Fibroblast of pulmonary artery (primary cell): ENCODE measurements at places on chromosomes 2 and 18.

- DNase-seq = no peak
Observed at GRCh38 chr2:160368988-160369930, 124.3 kb downstream of the RBMS1 start.

GRCh38 chr2:231399853-231400680 is 4.6 kb downstream of the B3GNT7 start:
- peak; percentile 32 for DNase-seq

DNA sequence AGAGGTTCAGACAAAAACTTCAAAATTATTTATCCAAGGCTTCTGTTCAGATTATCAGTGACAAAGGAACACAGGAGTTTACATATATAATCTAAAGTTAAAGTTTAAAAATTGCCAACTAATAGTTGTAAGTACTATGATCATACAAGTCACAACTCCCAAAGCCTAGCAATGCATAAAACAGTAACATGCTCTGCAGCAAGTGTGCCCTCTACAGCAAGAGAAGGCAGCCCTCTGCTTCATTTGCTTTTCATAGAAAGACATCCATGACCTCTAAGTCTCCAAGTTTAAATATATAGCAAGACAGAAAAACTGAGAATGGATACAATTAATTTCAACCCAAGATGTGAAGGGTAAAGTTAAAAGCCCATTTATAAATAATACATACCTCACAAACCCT is 13.3 kb downstream of the RAB1A start:
- DNase-seq = no peak

GRCh38 chr2:32129086-32129485 is 36.6 kb upstream of the SLC30A6 start:
- no peak for DNase-seq

GRCh38 chr2:239398521-239398921 is 2.3 kb downstream of the HDAC4 start:
- no peak for DNase-seq
